ENCODE measurements at places on chromosomes 12 and 14.

DNA sequence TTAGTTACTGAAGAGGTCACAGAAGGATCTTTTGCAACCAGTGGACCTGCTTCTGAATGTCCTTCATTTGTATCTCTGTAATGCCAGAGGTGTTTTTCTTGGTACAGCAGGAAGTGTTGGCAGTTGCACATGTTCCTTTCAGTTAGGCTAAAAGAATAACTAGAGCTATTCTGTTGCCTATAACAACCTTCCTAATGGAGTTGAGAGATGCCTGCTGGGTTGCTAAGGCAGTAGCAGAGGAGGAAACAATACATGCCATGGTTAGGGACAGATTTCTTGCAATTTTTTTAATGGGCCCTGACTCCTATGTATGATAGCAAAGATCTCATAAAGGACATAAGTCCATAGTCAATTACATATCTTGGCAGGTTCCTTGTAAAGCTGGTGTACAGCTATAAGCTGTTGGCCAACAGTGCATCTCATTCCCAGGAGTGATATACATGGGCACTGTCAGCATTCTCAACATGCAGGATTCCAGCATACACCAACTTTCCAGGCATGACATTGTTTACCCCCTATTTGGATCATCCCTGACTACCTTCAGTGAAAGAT lies 556.6 kb downstream of the CCER1 start:
- no peak for DNase-seq

- no peak for DNase-seq
Observed at GRCh38 chr12:90243211-90243610, 534.6 kb upstream of the ATP2B1 start.

DNA sequence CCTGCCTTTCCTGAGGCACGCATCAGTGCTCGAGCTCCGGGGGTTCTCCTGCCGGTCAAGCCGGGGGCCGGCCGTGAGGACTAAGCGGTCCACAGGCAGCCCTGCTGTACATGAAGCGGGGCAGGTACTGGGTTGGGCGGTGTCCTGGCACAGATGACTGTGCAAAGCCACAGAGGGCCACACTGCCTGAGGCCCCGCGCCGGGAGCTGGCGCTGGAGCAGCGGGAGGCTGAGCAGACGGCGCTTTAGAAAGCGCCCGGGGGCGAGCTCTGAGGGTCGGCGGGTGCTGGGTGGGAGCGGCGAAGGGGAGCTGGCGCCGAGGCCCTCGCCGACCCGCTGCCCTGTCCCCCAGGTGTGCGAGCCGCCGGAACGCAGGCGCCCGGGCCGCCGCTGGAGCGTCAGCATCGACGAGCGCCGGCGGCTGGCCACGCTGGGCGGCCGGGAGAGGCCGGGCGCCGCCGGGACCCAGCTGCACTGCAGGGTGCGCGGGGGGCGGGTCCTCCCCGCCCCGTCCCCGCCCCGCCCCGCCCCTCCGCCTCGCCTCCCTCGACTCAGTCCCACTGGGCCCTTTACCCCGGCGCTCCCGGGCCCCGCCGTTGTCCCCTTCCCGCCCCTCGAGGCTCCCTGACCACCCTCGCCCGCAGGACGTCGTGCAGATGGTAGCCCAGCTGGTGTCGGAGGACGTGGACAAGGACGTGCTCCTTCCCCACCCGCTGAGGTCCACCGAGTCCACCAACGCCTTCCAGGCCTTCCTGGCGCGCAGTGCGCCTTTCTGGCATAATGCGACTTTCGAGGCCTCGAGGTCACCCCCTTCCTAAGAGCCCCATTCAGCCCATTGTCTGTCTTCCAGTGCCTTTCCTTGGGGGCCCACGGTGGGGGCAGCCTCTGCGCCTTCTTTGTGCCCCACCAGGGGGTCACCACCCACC lies 8.3 kb upstream of the MTA1 start:
- no peak for DNase-seq

DNA sequence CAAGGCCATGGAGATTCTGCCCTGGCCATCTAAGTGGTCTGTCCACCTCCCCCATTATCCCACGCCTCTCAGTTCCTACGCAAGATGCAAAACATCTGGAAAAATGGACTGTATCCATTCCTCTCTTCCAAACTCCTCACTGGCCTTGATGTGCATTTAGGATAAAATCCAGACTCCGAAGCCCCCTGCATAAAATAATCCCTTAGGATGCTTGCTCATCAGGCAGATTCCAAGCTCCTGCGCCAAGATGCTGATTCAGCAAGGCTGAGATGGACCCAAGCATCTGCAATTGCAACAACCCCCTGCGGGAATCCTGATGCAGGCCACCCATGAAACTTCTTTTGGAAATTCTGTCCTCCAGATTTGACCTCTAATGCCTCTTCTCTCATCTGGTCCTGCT lies 81.6 kb downstream of the SPRING1 start:
- no peak for DNase-seq

DNA sequence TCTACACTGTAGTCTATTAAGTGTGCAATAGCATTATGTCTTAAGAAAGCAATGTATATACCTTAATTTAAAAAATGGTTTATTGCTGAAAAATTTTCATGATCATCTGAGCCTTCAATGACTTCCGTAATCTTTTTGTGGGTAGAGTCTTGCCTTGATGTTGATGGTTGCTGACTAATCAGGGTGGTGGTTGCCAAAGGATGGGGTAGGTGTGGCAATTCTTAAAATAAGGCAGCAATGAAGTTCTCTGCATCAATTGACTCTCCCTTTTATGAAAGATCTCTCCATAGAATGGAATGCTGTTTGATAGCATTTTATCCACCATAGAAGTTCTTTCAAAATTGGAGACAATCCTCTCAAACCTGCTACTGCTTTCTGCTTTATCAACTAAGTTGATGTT lies 41.1 kb downstream of the BBS10 start:
- DNase-seq = no peak

- no peak for DNase-seq
Observed at GRCh38 chr14:89430391-89431236, 13.6 kb upstream of the FOXN3 start.

DNA sequence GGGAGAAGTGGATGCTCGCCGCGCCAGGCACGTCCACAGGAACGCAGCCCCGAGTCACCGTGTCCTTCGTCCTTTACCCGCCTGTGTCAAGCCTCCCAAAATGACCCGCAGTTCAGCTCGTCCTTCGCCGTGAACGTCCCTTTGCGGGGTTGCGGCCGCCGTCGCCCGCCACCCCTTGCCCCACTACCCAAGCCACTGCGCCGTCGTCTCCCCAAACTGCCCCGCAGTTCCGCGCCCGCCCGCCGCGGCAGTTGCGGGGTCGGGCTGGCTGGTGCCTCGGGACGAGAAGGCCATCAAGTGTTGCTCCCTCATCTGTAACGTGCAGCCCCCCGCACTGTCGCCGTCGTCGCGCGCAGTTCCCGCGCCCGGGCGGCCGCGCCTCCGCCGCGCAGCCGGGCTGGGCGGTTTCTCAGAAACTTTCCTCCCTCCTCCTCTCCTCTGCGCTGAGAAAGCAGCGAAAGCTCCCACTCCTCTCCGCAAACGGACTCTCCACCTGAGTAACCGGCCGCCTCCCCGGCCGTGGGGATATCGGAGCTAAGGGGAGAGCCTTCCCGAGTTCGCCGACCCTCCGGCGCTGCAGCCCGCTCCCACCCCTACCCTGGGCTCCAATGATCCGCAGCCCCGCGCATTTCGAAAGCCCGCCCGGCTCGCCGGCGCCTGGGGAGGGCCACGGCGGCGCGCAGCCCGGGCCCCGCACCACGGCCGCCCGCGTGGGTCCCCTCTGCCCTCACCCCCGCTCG lies 6.7 kb downstream of the CDKN1B start:
- DNase-seq = no peak

DNA sequence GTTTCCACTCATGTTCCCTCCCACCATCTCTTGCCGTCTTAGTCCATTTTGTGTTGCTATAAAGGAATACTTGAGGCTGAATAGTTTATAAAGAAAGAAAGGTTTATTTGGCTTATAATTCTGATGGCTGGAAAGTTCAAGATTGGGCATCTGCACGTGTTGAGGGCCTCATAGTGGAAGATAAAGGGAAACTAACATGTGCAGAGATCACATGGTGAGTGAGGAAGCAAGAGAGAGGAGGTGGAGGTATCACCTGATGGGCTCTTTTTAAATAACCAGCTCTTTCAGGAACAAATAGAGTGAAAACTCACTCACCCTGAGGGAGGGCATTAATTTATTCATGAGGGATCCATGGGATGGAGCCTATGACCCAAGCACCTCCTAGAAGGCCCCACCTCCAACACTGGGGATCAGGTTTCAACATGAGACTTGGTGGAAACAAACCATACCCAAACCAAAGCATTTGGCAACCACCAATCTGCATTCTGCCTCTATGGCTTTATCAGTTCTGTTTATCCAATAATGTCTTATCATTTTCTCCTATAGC lies 29.5 kb downstream of the MYO1H start:
- DNase-seq = no peak

GRCh38 chr12:99087278-99087677 lies 442.2 kb downstream of the APAF1 start:
- DNase-seq = no peak

- DNase-seq = no peak
Observed at GRCh38 chr12:128339126-128339520, 72.2 kb downstream of the TMEM132C start.

GRCh38 chr14:42508209-42508946 lies 901.7 kb downstream of the LRFN5 start:
- DNase-seq = no peak

DNA sequence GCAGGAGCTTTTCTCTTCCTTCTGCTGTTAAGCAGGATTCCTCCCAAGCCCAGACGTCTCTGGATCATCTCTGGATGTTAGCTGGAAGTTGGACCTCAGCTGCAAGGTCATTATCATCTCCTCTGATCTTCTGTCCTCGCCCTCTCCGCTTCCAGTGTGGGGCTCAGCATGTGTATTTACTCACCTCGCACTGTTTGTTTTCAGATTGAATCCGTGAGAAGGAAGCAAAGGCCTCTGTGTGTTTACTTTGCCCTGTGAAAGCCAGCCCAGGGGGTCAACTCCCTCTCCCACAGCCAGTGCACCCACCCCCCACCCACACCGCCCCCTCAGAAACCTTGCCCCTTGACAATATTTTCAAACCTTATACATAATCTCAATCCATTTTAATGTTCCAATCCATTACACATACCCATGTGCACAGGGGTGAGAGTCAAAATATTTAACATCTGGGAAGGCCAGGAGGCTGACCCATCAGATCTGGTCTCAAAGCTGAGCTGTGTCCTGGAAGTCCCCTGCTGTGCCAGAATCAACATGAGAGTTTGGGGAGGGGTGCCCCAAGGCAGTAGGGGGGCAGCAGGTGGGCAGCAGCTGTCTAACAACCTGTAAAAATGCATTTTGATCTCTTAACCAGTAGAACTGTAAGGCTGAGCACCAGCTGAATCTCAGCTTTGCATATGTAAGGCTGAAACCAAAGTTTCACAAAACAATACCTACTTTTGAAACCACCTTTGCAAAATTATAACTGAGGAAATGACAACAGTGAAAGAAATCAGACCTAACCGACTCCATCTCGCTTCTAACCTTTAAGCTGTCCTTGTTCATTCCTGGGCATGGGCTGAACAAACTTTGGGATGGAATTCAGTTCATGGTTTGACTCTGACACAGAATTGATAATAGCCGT lies 157.9 kb downstream of the ZNF664 start:
- no peak for DNase-seq

GRCh38 chr12:2161473-2161872 lies 108.7 kb downstream of the CACNA1C start:
- no peak for DNase-seq

GRCh38 chr12:131399000-131399399 lies 311.9 kb upstream of the SFSWAP start:
- DNase-seq = no peak

DNA sequence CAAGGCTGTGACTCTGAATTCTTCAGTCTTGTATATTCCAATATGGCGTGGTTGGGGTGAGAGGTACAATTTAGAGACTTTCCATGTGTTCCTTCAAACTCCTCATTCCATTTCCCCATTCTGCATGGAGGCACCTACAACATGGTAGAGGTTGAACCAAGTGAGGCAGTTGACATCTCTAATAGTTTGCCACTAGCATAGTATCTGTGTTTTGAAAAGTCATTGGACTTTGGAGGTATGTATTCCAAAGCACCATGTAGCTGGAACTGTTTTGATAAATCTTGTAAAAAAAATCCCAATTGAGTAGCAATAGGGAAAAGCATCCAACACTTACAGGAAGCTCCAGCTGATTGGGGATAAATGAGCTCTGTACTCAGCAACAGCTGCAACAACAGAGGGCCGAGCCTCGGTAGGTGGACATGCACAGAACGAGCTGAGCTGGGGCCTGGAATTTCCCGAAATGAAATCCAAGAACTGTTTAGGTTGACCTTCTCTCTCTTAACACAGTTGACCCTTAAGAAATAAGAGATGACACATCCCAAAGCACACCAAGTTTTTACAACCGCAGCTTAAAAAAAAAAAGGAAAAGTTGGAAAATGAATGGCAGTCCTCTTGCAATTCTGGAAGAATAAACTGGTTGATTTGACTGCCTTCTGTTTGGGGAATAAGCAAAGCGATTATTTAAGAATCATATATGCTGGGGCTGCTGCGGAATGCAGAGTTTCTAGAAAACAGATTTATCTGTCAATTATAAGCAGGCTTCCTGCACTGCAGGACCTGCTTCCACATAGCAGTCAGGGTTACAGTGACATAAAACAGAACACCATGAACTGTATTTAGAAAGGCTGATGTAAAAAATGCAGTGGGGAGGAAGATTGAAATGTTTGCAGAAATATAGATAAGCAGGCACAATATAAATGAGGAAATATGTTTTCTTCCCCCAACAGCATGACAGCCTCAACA lies 194.6 kb upstream of the KRR1 start:
- DNase-seq = peak; percentile 96

DNA sequence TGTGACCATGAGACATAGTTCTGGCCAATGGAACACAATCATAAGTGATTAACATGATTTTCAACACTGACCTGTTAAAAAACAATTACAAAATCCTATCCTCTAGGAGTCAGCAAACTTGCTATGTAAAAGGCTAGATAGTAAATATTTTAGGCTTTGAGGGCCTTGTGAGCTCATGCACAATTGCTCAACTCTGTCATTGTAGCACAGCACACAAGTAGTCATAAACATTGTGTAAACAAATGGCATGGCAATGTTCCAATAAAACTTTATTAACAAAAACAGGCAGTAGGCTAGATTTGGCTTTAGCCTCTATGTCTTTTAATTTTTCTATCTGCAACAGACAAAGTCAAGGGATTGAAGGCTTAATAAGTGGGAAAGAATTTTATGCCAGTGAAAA lies 350.7 kb downstream of the C12orf50 start:
- no peak for DNase-seq

DNA sequence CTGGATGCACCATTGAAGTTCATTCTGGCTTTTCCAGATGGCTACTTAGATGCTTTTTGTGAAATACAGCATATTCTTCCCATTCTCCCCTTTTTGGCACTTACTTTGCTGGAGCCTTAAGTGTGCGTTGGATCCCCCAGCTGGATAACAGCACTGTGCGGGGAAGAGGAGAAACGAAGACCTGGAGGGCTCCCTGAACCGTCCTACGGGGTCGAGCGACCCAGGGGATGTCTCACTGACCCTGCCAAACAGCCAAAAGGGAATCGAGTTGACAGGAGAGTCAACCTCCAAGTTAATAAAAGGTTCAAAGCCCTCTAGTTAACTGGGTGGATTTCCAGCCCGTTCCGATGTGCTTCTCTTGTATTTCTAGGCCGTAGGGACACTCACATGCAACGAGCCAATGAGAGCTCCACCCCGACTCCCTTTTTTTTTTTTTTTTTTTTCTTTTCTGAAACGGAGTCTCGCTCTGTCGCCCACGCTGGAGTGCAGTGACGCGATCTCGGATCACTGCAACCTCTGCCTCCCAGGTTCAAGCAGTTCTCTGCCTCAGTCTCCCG lies 1.0 kb upstream of the CAMKK2 start:
- no peak for DNase-seq

- DNase-seq = no peak
Observed at GRCh38 chr14:98234208-98234607, 1037.8 kb downstream of the BCL11B start.

GRCh38 chr12:71046215-71046614 lies 111.6 kb downstream of the TSPAN8 start:
- DNase-seq = peak; percentile 25

Data from AG09319 (cell line).